Fibroblast of the aortic adventitia (primary cell): ENCODE measurements at places on chromosomes 1 and 21. TPM values are rescaled to one million over a fixed set of nuclear protein-coding genes. Genes with fewer than 3 reads are reported as not detected.
A peak's percentile ranks its signal among the peaks of the same experiment; 100 is the strongest.

The CACHD1 gene
- total RNA-seq = 7.3 and 11.6 TPM in 2 replicates

The FNDC10 gene
- total RNA-seq = 4.5 and 5.9 TPM in 2 replicates

The LCE1D gene
- total RNA-seq = not detected in 2 replicates

The OVAAL gene
- not detected in 2 replicates for total RNA-seq

The CDK18 gene
- total RNA-seq = 0.27 and 1.6 TPM in 2 replicates

The HP1BP3 gene
- 215 and 395 TPM in 2 replicates for total RNA-seq

The PGLYRP3 gene
- total RNA-seq = not detected in 2 replicates

The ANKRD65 gene
- total RNA-seq = 1.7 and 2.4 TPM in 2 replicates

GRCh38 chr1:112686835-112687234, 12.4 kb downstream of the MOV10 start:
- no peak for DNase-seq

GRCh38 chr1:98179151-98179773, 258.4 kb upstream of the DPYD start:
- DNase-seq = no peak

DNA sequence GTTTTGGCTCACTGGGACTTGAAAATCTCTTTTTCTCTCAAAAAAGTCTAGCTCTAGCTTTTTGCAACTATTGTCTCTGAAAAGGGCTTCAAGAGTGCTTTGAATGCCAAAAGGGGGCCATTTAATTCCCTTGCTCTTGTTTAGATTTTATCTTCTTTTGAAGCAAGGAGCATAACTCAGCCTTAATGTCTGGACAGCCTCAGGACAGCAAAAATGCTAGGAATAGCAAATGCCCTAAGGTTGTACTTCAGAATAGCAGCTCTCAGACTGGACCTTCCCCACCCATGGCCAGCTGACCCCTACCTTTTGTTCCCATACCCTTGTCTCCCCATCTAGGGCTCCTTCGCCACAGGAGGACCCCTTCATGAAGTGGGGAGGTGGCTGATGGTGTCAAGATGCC, 121.4 kb downstream of the KCNK1 start:
- no peak for DNase-seq

GRCh38 chr1:210057593-210057992, 119.6 kb downstream of the SYT14 start:
- DNase-seq = no peak

DNA sequence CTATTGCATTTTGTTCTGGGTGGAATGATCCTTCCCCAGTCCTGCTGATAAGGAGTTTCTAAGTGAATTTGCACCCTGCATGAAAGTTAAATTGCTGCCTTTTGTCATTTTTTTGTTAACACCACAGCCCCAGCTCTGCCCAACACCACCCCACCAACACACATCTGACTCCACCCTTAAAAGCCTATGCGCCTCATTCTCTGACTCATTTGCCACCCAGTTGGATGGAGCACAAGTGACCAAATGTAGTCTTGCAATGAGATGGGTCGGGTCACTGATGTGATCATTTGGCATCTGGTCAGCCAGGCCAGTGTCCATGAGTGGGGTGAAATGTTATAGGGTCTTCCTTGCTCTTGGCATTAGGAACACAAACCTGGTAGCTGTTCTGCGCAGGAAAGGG, 256.8 kb downstream of the KAZN start:
- DNase-seq = no peak

DNA sequence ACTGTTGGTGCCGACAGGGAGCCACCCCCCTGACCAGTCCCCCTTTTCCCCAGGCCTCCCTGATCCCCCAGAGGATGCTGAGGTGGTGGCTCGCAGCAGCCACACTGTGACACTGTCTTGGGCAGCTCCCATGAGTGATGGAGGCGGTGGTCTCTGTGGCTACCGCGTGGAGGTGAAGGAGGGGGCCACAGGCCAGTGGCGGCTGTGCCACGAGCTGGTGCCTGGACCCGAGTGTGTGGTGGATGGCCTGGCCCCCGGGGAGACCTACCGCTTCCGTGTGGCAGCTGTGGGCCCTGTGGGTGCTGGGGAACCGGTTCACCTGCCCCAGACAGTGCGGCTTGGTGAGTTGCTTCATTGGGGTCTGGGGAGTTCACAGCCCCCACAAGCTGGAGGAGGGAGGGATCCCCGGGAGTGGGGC, 89.2 kb downstream of the TRIM11 start:
- no peak for DNase-seq

DNA sequence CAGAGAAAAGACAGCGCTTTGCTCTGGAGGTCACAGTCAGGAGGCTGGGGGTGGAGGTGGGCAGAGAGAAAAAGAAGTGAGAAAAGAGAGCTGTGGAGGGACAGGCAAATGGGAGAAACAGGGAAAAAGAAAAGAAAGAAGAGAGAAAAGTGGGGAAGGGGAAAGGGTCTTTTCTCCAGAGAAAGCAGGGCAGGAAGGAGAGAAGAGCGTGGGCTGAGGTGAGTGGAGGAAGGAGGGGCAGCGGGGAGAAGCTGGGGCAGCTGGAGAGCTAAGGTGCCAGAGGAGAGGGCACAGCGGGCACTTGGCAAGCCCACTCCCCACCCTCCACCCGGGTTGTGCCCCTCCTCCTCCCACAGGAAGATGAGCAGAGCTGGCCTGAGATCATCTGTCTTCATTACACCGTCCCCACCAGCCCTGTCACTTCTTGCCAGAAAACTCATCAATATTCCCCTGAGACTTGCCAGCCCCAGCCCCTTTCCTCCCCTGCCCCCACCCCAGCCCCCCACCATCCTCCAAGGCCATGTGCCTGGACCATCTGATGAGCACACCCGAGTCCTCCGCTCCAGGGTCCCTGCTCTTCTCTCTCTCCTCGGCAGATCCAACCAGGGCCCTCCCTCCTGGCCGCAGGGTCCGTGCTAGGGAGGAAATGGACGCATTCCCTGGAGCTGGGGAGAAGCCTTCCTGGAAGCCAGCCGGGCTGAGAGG, 17.0 kb upstream of the BLACAT1 start:
- DNase-seq = no peak

GRCh38 chr21:29827236-29827635, 112.6 kb downstream of the GRIK1 start:
- no peak for DNase-seq

GRCh38 chr21:33300701-33301631, 23.8 kb upstream of the IFNAR1 start:
- no peak for DNase-seq

GRCh38 chr1:24293392-24294227, 25.5 kb upstream of the GRHL3 start:
- no peak for DNase-seq

DNA sequence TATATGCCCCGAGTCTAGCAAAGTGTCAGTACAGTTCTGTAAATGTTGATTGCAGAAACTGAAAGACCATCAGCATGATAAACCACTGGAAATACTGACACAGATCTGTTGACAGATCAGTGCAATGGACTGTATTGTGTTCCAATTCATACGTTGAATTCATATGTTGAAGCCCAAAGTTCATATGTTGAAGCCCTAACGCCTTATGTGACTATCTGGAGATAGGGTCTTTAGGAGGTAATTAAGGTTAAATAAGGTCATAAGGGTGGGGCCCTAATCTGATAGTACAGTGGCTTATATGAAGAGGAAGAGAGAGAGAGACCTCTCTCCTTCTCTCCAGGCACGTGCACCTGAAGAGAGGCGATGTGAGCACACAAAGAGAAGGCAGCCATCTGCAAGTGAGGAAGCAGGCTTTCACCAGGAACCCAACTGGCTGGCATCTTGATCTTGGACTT, 144.7 kb downstream of the MRPL39 start:
- no peak for DNase-seq

DNA sequence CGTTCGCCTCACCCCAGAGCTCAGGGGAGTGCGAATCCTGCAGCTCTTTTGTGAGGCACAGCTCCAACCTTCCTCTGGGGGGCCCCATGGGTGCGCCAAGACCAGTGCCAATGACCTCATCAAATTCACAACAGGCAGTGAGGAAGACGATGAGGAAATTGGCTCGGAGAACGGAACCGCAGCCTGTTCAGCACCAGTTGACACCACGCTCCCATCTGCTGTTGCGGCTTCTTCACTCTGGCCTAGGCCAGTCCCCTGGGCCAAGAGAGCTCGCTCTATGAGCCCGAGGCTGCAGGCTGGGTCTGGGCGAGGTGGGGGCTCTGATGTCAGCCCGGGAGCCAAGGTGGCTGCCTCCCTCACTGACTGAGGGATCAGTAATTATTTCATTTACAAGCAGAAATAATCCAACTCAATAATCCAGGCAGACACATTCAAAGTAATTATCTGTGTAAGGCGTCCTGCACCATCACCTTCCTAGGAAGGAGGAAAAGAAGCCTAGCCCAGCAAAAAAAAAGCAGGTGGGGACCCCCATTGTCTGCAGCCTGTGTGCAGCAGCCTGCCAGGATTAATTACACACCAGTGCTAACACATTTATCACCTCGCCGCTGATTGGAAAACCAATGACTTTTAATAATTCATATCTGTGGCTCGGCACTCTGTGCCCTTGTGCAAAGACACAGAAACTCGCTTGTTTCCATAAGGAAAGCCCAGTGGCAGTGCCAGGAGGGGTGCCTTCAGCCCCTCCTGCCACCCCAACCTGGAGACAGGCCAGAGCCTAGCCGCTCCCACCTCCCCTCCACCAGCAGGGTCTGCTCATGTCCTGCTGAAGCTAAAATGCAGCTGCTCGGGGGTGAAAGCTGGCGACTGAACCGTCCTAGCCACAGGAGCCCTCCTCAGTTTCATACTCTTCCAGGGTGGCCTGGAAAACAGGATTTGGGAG, 1.9 kb downstream of the PLEKHA6 start:
- peak; percentile 36 for DNase-seq

DNA sequence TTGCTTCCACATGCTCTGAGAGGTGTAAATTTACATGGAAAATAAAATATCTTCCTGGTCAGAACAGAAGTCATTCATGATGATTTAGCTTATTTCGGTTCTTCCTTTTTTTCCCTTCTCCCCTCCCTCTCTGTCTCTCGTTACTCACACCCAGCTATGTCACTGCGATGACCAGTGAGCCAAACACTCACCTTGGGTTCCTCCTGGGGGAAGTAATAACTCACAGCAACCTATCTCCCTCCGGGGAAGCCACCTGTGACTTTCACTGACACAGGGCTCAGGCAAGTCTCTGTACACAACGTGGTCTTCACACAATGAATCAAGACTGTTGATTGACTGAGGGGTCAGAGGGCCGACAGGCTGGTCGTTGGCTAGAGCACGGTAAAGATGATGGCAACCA, 135.3 kb upstream of the VANGL1 start:
- DNase-seq = no peak
